ENCODE measurements at places on chromosomes 1 and 21.

- no peak for DNase-seq
These were observed 7.8 kb upstream of the AMIGO1 start for GRCh38 chr1:109517337-109517736.

DNA sequence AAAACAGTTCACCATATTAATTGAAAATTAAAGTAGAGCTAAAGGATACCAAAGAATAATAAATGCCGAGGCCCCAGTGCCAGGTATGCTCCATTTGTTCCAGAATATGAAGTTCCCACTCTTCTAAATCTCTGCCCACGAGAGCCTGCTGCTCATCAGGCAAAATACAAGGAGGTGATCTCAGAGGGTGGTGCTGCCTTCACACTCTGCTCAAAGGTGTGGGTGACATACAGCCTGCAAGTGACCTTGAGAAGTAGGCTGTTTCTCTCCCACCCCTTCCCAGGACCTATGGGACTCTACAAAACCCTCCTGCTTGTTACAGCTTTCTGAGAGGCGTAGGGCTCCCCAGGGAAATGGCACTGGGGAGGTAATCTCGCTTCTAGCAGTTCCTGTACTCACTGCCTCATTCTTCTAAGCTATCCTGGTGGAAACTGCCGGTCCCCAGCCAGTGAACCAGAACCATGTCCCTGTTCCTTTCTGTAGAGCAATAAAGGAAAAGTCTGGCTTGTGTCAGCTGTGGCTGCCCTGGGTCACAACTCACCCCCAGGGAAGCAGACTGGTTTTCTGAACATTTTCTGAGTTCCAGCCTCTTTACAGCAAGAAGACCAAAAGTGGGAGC lies 26.9 kb upstream of the DPT start:
- no peak for DNase-seq

GRCh38 chr1:21206117-21206516 lies 29.4 kb upstream of the EIF4G3 start:
- DNase-seq, result no peak

DNA sequence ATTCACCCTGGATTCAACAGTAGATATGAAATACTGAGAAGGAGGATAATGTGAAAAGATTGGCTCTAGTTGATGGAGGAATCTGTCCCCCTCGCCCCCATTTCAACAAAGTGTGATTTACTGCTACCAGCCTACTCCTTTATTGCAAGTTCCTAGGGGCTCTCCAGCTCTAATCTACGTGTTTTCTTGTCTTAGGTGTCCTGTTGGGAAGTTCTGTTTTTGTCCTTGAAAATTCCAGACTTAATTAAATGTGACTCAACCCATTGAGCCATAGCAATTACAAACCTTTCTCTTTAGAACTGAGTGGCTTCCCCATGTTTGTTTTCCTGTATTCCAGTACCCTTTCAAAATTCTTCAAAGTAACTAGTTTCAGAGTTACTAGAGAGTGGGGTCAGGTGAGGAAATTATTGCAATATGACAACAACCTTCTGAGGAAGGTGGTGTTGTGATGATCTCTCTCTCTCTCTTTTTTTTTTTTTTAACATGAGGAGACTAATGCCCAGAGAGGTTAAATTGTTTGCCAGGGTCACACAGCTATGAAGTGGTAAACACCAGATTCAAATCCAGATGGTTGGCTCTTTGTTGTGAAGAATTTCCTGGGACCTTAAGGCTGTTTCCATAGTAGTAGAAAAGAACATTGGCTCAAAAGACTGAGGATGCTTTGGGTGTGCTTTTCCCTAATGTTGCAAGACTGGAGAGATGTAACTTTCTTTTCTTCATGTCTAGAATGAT lies 3.5 kb downstream of the RGL1 start:
- no peak for DNase-seq

- DNase-seq, result no peak
These were observed 65.0 kb upstream of the PRDX6 start for GRCh38 chr1:173411835-173412742.

DNA sequence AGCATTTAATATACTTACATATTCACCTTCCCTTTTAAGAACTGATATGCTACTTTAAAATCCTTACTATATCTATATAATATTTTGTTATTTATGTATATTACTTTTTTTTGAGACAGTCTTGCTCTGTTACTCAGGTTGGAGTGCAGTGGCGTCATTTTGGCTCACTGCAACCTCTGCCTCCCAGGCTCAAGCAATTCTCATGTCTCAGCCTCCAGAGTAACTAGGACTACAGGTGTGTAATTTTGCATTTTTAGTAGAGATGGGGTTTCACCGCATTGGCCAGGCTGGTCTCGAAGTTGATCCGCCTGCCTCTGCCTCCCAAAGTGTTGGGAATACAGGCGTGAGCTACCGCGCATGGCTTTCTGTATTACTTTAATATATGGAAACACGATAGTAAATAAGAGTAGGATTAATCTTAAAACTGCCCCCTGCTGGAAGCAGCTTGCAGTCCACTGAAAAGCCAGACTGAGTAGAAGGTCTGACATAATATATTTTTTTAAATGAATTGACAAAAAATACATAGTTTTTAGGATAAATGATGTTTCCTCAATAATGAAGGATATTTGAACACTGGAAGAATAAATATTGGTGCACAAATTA lies 24.4 kb downstream of the RCAN3 start:
- DNase-seq, result peak; percentile 39

- DNase-seq, result no peak
These were observed 483 bp downstream of the TCEANC2 start for GRCh38 chr1:54053745-54054437.

DNA sequence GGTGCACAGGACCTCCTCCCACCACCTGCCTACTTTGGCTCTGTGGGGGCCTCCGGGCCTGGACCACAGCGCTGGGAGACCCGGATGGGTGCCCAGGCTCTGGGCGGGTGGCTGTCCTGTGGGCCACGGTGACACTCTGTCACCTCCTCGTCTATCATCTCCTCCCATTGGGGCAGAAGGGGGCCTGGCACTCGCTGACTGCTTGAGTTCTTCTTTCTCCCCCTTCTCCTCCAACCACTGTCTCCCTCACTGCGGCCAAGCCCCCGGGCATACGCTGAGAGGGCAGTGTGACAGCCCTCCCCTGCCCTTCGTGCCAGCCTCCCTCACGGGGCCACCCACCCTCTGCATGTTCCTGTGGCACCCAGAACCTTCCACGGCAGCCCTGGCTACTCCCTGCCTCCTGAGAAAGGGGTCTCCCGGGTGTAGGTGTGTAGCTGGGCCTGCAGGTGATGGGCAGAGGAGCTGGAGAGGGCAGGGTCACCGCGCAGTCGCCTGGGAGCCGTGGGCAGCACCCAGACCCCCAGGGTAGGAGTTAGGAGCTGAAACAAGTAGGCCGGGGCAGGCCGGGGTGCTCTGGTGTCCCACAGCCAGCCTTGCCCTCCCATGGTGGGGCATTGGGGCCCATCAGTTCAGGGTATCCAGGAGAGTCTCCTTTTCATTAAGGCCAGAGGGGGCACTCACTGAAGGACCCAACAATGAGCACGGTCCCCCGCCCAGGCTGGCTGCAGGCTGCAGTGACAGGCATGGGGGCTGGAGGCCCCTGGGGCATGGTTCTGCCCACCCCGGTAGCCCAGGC lies 9.2 kb upstream of the ARF1 start:
- DNase-seq, result no peak

- no peak for DNase-seq
These were observed 4.0 kb downstream of the TEX50 start for GRCh38 chr1:173639102-173639501.

DNA sequence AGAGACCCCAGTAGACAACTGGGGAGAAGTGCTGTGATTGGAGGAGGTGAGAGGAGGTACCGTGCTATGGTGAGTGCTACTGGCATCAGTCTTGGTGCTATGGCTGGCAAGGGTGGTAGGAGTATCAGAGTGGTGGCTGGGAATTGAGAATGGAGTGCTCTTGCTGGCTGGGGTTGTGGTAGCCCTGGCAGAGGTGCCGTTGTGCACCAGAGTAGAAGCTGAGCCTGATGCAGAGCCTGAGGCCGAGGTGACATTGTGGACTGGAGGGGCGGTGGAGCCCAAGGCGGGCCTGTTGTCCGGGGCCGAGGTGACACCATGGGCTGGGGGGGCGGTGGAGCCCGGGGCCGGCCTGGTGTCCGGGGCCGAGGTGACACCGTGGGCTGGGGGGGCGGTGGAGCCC lies 14.6 kb downstream of the TRIM46 start:
- no peak for DNase-seq

DNA sequence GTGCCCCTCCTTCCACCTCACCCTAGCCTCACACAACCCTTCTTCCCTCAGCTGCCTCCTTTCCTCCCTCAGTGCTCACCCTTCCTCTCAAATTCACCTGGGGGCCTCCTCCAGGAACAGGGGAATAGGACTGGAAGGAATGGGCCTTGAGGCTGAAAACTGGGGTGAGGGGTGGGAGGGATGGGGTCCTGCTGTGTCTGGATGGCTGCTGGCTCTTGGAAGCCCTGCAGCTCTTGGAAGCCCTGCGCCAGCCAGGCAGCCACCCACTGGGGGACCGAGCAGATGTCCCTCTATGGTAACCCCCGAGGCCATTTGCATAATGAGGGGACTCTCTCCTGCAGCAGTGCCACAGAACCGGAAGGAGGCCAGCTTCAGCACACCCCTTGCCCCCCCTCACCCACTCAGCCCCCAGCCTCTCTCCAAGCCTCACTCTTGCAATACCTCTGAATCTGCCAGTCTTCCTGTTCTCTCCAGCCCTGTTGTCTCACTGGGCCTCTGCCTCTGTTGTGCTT lies 85.2 kb downstream of the KIRREL1 start:
- DNase-seq, result no peak

DNA sequence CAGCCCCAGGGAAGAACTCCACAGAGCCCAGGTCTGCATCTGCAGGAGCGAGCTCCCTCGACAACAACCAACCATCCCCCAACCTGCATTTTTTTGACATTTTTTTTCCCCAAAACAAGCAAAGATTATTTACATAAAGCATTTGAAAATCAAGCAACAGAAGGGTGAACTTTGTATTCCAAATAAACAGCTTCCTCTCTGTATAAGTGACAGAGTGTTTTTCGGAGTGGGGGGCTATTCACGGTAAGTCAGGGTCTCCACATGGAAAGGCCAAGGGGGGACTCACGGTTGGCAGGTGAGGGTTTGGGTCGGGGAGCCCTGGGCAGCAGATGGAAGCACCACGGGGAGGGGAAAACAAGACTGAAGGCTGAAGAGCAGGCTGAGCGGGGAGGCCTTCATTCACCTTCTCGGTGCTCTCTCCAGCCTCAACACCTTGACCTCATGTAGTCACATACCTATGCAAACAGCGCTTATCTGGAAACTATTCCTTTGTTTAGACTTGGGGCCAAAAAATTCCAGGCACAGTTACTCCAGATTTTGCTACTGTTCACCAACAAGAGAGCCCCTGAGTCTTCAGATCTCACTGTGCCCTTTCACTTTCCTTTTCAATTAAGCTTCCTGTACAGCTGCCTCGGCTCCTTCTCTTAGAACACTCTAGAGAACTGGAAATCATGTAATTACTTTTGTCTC lies 27.6 kb downstream of the C2CD2 start:
- DNase-seq, result peak; percentile 76

DNA sequence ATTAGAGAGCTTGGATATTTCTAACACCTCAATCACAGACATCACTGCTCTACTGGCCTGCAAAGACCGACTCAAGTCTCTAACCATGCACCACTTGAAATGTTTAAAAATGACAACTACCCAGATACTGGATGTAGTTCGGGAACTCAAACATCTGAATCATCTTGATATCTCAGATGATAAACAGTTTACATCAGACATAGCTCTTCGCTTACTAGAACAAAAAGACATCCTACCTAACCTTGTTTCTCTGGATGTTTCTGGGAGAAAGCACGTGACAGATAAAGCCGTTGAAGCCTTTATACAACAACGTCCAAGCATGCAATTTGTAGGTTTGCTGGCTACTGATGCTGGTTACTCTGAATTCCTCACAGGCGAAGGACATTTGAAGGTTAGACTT lies 45.1 kb downstream of the ZYG11B start:
- no peak for DNase-seq

DNA sequence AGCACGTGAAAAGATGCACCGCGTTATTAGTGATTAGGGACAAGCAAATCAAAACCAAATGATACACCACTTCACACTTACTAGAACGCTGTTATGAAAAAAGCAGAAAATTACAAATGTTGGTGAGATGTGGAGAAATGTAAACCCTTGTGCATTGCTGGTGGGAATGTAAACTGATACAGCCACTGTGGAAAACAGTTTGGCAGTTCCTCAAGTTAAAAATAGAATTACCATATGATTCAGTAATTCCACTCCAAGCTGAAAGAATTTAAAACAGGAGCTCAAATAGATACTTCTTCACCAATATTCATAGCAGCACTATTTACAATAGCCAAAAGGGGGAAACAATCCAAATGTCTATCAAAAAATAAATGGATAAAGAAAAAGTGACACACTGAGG lies 10.3 kb upstream of the EVI5 start:
- no peak for DNase-seq

DNA sequence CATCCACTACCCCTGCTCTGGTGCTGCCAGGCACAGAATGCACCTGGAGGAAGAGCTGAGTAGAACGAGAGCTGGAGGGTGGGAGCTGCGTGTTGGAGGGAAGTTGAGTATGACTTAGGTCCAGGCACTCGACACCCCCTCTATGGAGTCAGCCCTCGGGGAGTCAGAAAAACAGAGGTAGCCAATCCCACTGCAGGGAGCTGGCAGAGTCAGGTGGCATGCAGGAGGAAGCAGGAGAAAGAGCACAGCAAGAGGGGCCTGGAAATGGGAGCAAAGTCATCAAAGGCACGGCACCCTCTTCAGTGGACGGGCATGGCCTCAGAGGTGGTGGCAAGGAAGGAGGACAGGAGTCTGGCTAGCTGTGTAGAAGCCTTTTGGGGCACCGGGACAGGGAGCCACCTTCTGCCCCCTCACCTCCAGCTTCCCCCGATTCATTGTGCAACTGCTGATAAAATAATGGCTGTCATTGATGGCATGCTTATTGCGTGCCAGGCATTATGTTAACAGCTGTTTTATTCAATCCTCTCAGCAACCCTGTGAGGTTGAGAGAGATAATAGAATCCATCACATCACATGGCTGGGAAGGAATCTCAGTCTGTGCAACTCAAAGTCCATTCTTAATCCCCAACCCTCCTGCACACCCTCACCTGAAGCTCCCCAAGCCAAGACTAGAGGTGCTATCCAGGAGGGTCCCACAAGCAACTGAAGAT lies 42.0 kb downstream of the C1orf198 start:
- DNase-seq, result no peak

DNA sequence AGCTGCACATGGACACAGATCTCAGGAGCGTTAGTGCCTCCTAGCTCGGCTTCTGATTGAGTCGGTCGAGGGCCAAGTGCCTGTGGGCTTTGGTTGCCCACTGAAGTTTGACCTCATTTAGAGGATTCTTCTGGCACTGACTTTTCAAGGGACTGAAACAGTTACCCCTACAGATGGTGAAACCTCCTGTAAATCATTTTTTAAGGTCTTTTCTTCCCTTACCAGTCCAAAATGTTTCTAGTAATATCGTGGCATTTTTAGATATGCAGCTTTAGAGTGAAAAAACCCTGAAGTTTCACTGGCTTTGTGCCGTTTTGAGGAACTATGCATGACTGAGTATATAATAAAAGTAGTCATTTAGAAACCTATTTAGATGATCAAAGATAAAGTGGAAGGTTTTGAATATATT lies 34.7 kb upstream of the L1TD1 start:
- DNase-seq, result no peak

- no peak for DNase-seq
These were observed 25.0 kb upstream of the RD3 start for GRCh38 chr1:211517006-211517405.

Data from T-helper 1 cell (primary cell).